Suppressor macrophage treated with lipopolysaccharide for 4 hours (primary cell): ENCODE measurements at places on chromosomes 11 and 22.

- DNase-seq, result no peak
These were observed 89.0 kb downstream of the CDKN1C start for GRCh38 chr11:2796508-2797113.

DNA sequence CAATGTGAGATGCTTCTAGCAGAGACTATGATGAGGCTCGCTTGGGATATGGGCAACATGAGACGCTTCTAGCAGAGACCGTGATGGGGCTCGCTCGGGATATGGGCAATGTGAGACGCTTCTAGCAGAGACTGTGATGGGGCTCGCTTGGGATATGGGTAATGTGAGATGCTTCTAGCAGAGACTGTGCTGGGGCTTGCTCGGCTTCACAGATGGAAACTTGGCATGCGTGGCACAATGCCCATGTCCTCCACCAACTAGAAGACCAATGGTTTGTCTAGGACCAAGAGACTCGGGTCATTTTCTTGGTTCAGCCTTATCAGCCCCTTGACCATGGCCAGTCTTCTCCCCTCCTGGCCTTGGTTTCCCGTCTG lies 7.1 kb downstream of the MYEOV start:
- no peak for DNase-seq

DNA sequence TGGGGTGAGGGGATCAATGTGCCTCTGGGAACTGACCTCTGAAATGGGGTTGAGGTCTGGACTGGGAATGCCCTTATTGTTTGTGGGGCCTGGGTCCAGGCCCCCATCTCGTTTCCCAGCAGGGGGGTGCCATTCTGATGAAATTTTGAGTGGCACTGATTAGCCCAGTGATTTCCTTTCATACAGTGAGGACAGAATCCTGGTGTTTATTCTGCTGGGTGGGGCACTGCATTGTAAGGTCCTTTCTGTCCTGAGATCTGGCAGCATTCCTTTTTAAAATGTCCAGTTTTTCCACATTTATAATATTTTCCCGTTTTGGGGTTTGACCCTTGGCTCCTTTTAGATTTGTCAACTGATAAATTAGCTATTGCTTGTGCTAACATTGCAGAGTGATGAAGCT lies 27.1 kb downstream of the OR10A6 start:
- DNase-seq, result no peak

- peak; percentile 14 for DNase-seq
These were observed 700 bp upstream of the STX3 start for GRCh38 chr11:59754494-59754858.

GRCh38 chr11:45412051-45412471 lies 125.9 kb upstream of the SYT13 start:
- no peak for DNase-seq

DNA sequence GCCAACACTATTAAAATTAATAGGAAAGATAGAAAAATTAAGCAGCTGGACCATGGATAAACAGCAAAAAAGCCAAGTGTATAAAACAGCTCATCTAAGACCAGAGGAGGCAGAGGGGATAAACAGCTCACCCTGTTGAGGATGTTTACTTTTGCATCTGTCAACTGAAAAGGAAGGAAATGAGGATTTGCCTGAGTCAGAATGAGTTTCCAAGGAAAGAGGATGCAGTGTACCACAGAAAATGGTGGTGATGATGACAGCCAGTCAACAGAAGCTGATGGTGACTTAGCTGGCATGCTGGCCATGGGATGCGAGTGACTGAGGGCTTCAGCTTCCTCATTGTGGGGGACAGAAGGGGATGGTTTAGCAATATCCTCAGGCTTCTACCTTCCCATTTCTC lies 183.5 kb downstream of the KIRREL3 start:
- DNase-seq, result no peak

- no peak for DNase-seq
These were observed 92.2 kb upstream of the SORL1-AS1 start for GRCh38 chr11:121544956-121545355.

DNA sequence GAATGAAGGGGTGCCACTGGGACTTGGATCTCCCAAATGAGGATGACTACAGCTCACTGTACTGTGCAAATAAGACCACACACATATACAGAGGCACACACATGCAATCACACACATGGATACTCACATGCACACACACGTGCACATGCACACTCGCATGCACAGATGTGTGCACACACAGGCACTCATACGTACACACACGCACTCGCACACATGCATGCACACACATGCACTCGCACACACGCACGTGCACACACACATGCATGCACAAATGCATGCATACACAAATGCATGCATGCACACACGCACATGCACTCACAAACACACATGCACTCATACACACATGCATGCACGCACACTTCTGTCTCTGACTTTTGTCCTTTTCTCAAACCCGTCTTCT lies 36.0 kb downstream of the TECTA start:
- no peak for DNase-seq

DNA sequence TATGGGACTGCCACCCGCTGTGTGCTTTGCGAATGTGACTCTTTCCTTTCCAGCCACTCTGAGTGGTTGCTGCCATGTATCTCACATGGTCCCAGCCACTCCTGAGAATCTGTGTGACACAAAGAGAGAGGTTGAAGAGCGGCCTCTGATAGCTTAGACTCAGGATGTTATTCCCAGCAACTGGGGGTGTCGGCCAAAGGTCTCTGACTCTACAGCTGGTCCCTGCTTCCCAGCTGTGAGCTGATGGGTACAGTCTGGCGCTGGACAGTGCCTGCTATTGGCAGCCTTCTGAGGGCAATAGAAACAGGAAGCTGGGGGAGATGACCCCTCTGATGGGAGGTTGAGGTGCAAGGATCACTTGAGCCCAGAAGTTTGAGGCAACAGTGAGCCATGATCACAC lies 105.1 kb downstream of the RRAS2 start:
- DNase-seq, result no peak

- DNase-seq, result no peak
These were observed 32.1 kb upstream of the PCF11 start for GRCh38 chr11:83124636-83125424.

- no peak for DNase-seq
These were observed 649.9 kb upstream of the API5 start for GRCh38 chr11:42661942-42662341.

DNA sequence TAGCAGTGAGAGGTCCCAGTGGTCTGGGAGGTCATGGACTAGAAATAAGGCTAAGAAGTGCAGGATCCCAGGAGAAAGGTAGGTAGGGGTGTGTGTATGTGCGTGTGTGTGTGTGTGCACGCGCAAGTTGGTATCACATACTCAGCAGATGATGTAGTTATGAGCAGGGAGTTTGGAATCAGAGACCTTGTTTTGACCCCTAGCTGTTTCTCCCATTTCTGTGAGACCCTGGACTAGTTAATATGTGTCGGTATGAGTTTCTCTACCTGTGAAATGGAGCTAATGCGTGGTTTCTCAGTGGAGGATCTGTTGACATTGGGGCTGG lies 1.3 kb downstream of the SERPING1 start:
- no peak for DNase-seq

GRCh38 chr11:14308897-14309387 lies 50.0 kb downstream of the RRAS2 start:
- no peak for DNase-seq

DNA sequence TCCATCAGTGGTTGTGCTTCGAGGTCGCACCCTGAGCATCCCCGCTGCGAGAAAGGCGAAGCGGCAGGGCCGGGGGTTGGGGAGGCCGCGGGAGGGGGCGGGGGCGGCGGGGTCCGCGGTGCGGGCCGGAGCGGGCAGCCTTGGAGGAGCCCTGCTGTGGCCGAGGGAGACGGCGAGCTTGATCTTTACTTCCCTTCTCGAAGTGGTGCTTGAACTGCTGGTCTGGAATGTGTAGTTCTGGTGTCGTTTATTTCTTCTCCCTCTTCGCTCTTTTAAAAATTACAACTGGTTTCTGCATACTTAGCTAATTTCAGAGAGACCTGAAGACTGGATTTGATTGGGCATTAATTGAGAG lies 1.1 kb downstream of the APLP2 start:
- peak; percentile 45 for DNase-seq

- peak; percentile 94 for DNase-seq
These were observed 333.4 kb upstream of the MPPED2 start for GRCh38 chr11:30919389-30920152.

- DNase-seq, result no peak
These were observed 47.7 kb upstream of the DKK3 start for GRCh38 chr11:12056119-12056518.

GRCh38 chr11:112829971-112830654 lies 131.1 kb upstream of the NCAM1 start:
- no peak for DNase-seq
